ENCODE measurements at places on chromosomes 1 and 21.
A peak's percentile ranks its signal among the peaks of the same experiment; 100 is the strongest.

- DNase-seq, result no peak
Measured at GRCh38 chr21:26840912-26841311, 4.3 kb downstream of the ADAMTS1 start.

GRCh38 chr1:185291159-185291558 is 25.9 kb downstream of the IVNS1ABP start:
- DNase-seq, result no peak

GRCh38 chr1:110672001-110672752 is 2.6 kb downstream of the KCNA3 start:
- DNase-seq, result peak; percentile 24

- no peak for DNase-seq
Measured at GRCh38 chr1:156641761-156642264, at the start of gene BCAN. BCAN (plus strand) TSS chr1:156642117; CDS start chr1:156646055, 3,938 bp downstream.

- DNase-seq, result no peak
Measured at GRCh38 chr1:224274970-224275626, 54.9 kb downstream of the NVL start.

GRCh38 chr1:86650065-86650464 is 54.3 kb upstream of the SH3GLB1 start:
- DNase-seq, result no peak

GRCh38 chr1:29356663-29357062 is 120.3 kb downstream of the PTPRU start:
- no peak for DNase-seq

- no peak for DNase-seq
Measured at GRCh38 chr1:24125456-24125855, 13.5 kb upstream of the MYOM3 start.

GRCh38 chr1:86464819-86465218 is 3.9 kb upstream of the CLCA1 start:
- DNase-seq, result no peak

DNA sequence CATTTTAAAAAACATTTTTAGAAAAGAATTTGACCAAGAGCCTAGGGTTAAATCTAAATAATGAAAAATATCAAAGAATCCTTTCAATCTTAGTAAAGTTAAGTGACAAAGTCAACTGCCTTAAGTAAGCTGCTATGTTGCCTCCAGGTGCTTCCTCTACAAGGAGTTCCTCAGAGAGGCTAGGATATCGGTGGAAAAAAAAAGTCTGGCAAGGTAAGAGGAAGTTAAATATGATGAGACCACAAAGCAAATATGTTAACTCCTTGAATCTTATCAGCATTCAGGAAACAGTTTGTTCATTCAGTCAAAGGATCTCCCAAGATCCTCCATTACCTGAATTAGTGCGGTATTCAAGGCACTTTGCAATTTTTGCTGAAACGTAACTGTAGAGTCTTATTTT is 563.5 kb downstream of the PTPRC start:
- no peak for DNase-seq

GRCh38 chr1:119675349-119676345 is 27.6 kb upstream of the ZNF697 start:
- peak; percentile 23 for DNase-seq

DNA sequence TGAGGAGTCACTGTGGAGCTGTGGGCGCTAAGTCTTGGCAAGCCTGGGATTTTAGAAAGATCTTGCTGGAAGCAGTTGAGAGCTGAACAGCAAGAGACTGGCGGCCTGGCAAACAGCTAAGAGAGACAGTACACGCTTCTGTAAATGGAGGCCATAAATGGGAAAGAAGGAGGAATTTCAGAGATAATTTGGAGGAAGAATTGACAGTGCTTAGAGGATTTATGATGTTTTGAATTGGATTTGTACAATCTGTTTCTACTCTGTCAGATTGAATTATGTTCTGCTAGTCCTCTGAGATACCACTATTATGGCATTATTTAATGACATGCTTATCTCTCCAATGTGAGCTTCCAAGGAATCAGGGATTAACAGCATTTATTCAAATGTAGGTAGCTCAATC is 50.1 kb downstream of the ABCA4 start:
- no peak for DNase-seq

DNA sequence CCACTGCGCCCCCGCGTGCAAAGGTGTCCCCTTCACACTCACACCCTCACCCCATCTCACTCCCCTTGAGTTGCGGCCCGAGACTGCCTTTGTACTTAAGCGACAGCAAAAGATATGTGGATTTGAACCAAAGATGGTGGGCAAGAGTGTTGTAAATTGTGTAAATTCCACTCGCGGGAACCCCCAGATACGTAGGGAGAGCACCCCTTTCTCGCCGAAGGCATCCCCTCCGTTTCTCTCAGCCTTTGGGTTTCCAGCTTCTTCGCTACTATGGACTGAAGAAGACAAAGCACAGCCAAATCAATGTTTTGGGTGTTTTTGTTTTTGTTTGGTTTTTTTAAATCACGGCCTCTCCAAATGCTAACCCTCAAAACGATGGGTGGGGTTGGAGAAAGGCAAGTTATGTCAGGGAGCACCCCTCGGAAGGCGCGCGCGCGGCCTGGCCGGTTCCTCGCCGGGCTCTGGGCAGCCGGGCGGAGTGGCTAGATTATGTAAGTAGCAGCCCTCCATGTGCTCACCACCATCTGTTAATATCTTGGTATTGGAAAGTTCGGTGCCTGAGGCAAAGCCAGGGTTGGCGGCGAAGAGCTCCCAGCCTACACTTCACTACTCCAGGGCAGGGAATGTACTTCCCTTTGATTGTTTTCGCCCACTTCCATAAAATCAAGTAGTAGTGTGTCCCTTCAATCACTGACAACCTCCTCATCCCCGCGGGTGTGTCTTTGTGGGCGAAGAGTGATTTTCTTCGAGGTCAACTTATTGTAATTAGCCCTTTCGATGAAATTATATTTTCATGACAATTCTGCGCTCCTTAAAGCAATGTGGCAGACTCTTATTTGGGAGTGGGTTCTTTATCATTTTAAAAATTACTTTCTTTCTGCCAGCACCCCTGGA is 4.0 kb upstream of the PROX1 start:
- DNase-seq, result no peak

GRCh38 chr1:156358641-156359040 is 10.4 kb upstream of the RHBG start:
- no peak for DNase-seq

- no peak for DNase-seq
Measured at GRCh38 chr1:198919667-198920398, 281.0 kb downstream of the PTPRC start.

DNA sequence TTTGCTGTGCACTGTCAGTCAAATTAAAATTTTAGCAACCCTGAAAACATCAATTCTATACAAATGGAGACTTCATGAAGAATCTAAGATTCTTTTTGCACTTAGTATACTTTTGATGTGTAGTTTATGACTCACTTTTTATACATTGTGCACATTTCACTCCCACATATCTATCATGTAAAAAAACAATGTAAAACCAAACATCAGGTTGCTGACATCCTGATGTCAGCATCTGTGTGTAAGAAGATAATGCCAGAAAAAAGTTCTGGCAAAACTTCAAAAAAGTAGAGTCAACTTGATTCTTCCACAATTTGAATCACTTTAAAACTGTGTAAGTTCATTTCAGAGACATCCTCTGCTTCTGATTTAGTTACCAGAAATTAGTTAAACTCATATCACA is 115.7 kb downstream of the CENPF start:
- no peak for DNase-seq

DNA sequence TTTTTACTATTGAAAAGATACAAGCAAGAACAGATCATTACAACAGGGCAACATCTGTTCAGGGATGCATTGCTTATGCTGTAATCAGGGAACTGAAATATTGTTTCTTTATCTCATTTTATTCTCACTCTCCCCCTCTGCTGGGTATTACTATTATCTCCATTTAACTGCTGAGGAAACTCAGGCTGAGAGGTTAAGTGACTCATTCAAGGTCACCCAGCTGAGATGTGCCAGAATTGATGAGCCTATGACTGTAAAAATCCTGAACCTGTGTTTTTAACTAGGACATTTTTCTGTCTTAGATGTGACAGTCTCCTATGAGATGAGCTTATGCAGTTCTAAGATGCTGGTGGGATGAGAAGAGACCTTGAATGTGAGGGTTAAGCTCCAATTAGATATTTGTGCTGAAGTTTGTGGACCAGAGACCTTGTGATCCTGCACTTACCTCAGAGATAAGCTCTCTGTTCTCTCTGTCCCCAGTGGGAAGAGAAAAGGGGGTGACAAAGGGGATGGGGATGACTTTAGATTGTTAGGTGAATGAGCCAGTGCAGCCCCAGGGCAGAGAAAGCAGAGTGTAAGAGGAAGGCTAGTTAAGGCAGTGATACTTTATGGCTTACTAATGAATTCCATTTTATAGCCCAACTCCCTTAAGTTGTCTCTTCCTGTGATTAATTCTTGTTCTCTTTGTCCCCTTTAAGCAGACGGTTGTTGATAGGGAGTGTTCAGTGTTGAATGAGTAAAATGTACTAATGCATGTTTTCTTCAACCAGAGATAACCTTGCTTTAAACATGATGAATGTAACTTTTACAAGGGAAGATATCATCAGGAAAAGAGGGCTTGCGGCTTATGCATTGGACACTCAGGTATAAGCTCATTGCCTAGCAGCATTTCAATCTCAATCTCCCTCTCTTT is 111.4 kb downstream of the HLX start:
- DNase-seq, result no peak

GRCh38 chr1:78068681-78069283 is 23.0 kb downstream of the GIPC2 start:
- no peak for DNase-seq

- DNase-seq, result no peak
Measured at GRCh38 chr1:21478356-21478755, 30.9 kb upstream of the ALPL start.

DNA sequence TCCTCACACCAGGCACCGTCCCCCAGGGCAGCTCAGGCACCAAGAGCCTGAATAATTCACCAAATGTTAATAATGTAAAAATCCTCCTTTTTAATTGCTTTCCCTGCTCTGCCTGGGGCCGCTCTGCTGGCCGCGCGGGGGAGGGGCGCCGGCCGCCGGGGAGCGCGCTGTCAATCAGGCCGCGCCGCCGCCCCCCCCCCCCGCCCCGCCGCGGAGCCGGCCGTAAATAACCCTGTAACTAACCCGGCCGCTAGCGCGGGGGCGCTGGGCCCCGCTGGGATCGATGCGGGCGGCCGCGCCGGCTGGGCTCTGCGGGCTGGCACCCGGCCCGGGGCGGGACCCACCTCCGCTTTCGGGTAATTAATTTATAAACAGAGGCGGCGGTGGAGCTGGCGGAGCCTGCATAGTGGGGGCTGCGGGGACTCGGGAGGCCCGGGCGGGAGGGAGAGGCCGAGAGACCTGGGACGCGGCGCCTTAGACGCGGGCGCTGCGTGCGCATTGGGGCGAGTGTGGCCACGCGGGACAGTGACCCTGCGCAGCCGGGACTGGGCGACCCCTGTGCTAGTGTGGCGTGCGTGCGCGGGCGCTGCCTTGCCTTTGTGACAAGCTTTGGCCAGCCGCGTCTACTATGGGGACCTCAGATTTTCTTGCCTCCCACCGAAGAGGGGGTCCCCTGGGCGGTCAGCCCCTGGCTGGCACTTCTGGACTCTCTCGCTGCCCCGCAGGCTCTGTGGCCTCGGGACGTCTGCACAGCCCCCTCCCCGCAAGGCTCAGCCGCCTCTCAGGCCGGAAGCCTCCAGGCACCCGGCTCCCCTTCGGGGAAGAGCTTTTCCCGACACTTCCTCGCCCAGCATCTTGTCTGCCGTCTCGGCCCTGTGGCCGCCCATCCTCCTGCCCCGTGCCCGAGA is 16.6 kb downstream of the SAMD11 start:
- no peak for DNase-seq

GRCh38 chr1:218705391-218705790 is 360.3 kb downstream of the TGFB2 start:
- no peak for DNase-seq

GRCh38 chr1:174988986-174989385 is 10.8 kb upstream of the CACYBP start:
- DNase-seq, result no peak

DNA sequence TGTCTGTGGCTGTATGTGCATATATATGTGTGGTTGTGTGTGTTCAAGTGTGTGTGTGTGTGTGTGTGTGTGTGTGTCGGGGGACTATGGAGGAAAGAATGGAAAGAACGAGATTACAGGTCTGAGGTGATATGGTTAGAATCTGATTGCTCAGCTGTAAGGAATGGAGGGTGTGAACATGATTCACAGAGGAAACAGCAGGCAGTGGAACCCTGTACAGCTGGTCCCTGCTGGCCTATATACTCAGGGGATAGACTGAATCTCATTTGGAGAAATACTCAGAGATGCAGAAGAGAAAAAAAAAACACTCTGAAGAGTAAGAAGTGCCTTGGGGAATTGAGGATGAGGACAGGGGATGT is 180.1 kb upstream of the ESRRG start:
- no peak for DNase-seq

DNA sequence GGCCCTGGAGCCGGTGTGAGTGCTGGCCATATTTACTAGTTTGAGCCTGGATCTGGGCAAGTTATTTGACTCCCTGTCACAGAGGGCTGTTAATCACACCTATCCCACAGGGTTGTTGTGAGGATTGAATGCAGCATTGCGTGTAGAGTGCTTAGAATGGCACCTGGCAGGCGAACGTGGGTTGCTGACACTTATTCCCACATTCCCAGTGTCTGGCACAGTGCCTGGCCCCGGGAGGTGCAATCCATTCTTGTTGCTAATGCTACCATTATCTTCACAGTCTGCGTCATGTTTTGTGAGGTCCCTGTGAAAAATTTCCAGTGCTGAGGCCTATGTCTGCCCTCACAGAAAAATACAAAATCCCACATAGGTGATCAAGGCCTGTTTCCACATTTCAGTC is 66.1 kb downstream of the CD2 start:
- DNase-seq, result no peak

GRCh38 chr1:91864017-91864700 is 21.8 kb downstream of the TGFBR3 start:
- no peak for DNase-seq

GRCh38 chr1:182193908-182194550 is 132.5 kb upstream of the ZNF648 start:
- DNase-seq, result no peak

DNA sequence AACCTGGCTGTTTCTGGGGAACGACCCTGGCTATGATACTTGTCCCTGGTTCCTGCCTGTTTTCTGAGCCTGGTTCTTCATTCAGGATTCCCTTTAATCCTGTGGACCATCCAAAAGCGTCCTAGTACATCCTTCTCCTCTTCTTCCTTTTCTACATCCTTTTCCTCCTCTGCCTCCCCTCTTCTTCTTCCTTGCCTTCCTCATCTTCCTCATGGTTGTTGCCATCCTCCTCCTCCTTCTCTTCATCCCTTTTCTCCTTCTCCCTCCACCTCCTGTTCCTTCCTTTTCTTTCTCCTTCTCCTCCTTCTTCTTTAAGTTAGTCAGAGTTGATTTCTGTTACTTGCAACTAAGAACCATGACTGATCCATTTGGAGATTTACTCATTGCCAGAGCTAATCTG is 197.8 kb downstream of the FOXD2 start:
- DNase-seq, result no peak
